ENCODE measurements at places on chromosomes 11 and 22.
A peak's percentile ranks its signal among the peaks of the same experiment; 100 is the strongest.

- DNase-seq: no peak
Observed at GRCh38 chr11:60954421-60954820, 2.4 kb upstream of the SLC15A3 start.

- no peak for DNase-seq
Observed at GRCh38 chr11:95152876-95153856, 63.5 kb downstream of the ENDOD1 start.

DNA sequence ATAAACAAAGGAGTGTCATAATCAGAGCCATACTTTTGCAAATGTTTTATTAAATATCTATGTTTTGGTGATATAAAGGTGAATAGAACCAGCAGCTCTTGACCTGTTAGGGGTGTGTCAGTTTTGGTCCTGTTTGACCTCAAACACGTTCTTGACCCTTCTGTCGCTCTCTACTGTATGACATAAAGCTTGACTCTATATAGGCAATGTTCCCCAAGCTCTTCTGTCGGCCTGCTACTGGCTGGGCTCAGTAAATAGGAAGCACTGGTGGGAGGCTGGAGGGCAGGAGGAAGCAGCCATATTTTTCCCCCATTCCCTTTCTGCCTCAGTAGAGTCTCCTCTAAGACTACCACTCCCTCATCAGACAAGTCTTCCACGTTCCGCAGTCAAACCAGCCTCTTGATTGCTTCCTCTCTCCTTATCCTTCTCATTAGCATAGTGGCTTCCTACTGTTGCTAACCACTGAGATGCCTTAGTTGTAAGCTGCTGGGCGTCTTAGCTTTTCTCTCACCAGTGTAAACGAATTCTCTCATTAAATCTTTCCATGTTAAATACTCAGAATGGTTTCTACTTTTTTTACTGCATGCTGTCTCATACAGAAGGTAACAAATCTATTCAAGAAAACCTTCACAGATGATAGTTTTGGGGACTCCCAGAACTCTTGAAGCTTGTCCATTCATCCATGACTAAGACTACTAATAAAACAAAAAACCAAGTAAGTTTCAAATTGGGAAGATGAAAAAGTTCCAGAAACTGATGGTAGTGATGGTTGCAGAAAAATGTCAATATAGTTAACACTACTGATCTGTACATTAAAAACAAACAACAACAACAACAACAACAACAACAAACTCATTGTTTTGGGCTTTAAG is 3.3 kb downstream of the NPAT start:
- DNase-seq: no peak

DNA sequence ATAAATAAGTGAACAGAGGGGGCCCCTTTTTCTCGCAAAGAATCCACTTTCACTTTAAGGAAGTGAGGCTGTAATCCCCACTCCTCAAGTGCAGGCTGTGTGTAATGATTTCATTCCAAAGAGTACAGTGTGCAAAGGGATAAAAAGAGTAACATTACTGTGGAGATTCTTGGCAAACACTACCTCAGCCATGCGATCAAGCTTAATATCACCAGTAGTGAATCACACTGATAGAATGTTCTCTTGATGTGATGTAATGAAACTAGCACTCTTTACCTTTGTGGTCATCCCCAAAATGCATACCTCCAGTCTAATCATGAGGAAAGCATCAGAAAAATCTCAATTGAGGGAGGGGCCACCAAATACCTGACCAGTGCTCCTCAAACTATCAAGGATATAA is 246.1 kb upstream of the CHORDC1 start:
- DNase-seq: no peak

DNA sequence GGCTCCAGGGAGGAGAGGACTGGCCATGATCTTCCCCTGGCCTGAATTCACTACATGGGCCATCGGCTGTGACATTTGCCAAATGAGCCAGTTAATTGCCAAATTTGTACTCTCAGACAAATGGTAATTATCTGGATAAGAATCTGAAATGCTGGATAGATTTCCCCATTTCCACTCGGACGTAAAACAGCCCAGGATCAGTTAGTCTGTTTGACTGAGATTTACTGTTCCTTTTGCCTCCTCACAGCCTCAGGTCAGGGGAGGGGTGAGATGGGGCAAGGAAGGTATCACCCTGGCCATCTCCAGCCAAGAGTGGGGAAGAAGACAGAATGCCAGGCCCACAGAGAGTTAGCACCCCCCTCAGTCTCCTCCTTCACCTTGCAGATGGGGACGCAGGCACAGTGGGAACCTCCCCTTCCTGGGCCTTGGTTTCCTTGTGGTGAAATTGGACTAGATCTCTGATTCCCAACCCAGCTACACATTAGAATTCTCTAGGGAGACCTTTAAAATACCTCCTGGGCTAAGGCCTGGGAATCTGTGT is 5.2 kb downstream of the TRIM29 start:
- DNase-seq: no peak

DNA sequence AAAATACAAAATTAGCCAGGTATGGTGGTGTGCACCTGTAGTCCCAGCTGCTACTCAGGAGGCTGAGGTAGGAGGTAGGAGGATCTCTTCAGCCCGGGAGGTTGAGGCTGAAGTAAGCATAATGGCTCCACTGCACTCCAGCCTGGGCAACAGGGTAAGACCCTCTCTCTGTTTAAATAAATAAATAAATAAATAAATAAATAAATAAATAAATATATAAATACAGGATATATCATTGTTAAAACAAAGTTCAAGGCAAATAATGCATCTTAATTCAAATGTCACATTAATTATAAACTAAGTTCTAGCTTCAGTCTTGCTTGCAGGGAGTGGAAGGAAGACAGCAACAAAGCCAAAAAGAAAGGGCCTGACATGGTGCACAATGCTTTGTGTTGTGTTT is 44.5 kb upstream of the PANX1 start:
- DNase-seq: no peak

- DNase-seq: peak; percentile 4
Observed at GRCh38 chr11:125378571-125378970, 117.5 kb downstream of the FEZ1 start.
